ENCODE measurements at places on chromosomes 12 and 14.

DNA sequence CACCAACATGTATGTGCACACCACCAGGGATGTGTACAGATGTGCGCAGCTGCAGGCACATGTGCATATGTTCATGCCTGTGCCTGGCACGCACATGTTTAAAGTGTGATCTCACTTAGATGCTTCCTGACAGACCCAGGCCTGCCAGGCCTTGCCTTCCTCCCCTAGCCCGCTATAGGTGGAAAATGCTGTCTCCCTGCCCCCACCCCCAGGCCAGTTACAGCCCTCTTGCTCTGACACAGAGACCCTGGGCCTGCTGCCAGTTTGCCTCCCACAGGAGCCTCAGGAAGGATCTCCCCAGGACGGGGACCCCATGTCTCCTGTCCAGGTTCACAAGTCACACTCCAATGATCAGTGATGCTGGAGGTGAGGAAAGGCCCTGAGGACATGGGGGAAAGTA is 21.6 kb downstream of the FIGNL2 start:
- DNase-seq, result no peak

DNA sequence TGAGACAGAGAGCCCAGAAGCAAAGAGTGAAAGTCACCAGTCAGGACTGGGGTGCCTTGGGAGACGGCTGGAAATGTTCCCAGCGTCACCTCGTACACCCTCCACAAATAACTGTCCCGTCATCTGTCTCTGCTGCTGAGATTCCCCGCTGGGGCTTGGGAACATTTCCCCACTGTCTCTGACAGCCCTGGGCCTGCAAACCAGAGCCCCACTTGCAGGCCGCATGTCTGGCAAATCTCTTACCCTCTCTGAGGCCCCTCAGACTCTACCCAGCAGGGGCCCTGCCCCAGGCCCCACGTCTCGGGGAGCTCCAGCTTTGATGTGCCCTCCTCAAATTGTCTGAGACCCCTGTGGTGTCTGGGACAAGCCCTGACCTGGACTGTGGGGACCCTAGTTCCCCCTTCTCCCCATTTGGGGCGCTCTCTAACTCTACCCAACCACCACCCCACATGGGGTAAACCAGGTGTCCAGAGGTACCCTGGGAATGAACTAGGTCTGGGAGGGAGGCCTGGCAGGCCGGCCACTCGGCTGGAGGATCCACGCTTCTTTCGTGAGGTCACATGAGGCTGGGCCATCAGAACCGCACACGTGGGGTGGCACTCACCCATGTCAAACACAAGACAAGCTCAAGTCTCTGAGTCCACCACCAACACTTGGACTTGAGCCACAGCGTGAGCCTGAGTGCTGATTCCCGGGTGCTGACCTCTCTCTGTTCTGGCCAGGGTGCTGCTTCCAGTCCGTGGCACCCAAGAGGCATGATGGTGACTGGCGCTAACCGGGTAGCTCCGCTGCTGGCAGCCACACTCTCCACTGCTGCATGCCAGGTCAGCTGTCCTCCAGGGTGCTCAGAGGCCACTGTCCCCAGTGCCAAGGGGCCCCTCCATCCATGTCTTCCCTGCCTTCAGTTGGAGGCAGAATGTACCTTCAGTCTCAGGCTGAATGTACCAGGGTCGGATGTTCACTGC is 59.8 kb downstream of the DIO3 start:
- DNase-seq, result no peak

GRCh38 chr14:90510159-90510558 is 113.3 kb downstream of the CALM1 start:
- DNase-seq, result no peak

GRCh38 chr14:50864237-50864636 is 7.6 kb upstream of the ABHD12B start:
- no peak for DNase-seq

DNA sequence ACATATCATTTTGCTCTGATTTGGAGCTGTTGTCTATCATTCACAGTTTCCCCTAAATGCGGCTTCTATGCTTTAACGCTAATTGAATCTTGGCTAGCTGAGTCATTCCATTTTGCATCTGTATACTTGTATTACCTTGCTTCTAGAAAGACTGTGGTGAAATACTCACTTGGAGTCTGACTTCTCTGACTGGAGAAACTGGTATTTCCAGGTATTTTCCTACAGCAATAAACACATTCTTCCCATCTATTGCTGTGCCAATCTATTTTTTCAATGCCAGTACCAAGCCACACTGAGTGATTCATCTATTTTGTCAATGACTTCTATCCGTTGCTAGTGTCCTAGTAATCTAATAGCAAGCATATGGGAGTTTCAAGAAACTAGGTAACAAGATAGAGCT is 76.0 kb upstream of the ST8SIA1 start:
- DNase-seq, result no peak

DNA sequence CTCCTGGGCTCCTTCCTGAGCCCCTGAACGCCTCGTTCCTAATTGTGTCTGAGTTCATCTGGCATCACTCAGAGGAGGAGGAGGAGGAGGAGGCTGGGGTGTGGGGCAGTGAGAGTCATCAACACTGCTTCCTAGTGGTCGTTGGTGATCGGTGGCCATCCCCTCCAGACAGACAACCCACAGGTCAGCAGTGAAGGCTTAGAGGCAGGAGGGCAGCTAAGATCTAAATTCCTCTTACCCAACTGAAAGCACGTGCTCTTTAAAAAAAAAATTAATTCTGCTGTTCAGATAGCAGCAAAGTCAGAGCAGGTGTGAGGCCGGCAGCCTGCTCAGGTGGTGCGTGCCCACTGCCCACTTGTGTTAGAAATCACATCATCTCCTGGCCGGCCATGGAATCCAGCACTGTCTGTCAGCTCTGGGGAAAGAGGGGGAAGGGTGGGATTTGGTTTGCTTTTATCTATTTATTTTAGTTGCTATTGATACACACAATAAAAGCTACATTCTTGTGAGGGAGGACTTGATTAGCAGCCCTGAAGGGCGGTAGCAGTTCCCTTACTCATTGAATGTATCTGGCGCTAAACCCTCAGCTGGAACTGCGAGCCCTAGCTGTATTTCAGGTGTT is 46.6 kb downstream of the PPP2R5C start:
- no peak for DNase-seq

GRCh38 chr14:81455390-81455789 is 55.3 kb upstream of the STON2 start:
- DNase-seq, result no peak

DNA sequence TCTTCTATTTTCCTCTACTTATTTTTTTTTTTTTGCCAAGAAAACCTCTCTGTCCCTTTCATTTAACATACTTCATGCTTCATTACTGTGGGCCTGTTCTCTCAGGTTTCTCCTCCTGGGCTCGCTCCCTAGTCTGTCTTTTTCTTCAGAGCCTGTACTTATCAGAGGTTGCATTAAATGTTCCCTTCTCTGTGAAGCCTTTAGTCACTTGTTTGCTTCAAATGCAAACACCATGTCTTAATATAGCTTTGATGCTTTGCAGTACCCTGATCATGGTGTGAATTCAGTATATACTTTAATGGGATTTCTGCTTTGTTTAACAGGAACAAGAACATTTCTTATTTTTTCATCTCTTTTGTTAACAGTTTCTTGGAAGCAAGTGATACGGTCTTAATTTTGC is 72.7 kb upstream of the DNM1L start:
- no peak for DNase-seq

- no peak for DNase-seq
Observed at GRCh38 chr12:85920324-85920947, 46.3 kb downstream of the NTS start.

DNA sequence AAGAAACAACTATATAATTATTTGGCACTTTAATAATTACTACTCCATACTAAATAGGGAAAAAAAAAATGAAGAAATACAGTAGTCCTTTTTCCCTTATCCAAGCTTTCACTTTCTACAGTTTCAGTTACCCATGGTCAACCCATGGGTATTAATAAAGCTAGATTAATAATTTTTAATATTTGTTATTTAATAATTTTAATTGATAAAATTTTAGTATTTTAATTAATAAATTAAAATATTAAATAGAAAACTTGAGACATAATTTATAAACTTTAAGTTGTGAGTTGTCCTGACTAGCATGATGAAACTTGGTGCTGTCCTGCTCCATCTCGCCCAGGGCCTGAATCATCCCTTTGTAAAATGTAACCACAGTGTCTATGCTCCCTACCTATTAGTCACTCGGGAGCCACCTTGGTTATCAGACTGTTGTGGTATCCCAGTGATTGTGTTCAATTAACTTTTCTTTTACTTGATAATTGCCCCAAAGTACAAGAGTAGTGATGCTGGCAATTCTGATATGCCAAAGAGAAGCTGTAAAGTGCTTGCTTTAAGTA is 71.8 kb downstream of the PAWR start:
- no peak for DNase-seq

- no peak for DNase-seq
Observed at GRCh38 chr12:41339784-41340183, 151.7 kb downstream of the PDZRN4 start.

GRCh38 chr14:54722791-54723432 is 156.0 kb downstream of the SAMD4A start:
- DNase-seq, result no peak

GRCh38 chr14:75823334-75823733 is 158.5 kb downstream of the TGFB3 start:
- no peak for DNase-seq

Data from activated CD8-positive, alpha-beta memory T cell treated with anti-CD3 and anti-CD28 coated beads for 4 hours (primary cell).